ENCODE measurements at places on chromosomes 1 and 21.

GRCh38 chr1:11930571-11931445 lies 3.7 kb upstream of the PLOD1 start:
- no peak for DNase-seq

- DNase-seq: peak; percentile 43
Measured at GRCh38 chr1:24870551-24871195, 59.4 kb downstream of the RUNX3 start.

GRCh38 chr21:42102076-42102475 lies 31.0 kb downstream of the UMODL1 start:
- no peak for DNase-seq

- no peak for DNase-seq
Measured at GRCh38 chr1:244761279-244761678, 74.2 kb upstream of the COX20 start.

DNA sequence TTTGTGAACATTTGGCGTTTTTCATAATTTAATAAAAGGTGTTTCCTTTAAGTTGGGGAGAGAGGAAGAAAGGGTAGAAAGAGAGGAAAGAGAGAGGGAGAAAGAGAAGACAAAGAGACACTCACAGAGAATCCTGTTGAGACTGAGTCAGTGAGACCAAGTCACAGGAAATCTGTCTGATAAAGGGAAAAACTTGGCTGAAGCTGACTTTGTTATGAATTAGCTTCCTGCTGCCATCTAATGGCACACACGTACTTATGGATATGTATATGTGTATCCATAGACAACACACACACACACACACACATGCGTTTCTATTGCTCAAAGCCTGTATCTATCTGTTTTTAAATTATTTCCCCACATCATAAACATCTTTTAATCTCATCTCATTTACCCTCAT lies 42.5 kb upstream of the DISC1 start:
- DNase-seq: no peak

DNA sequence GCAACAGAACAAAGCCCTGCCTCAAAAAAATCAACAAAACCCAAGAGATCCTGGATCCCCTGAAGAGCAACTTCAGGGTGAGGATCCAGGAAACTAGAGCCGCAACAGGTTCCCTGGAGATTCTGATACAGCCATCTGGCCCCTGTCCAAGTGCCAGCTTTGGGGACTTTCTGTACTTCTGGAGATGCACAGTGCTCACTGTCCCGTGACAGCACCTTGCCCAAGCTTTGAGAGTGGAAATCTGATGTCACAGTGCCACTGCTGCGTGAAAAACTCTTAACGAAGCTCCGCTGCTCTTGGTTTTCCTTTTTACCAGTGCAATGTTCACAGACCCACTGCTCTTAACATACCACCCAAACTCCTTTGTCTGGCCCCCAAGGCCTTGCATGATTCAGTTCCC lies 26.3 kb downstream of the STK40 start:
- DNase-seq: no peak

GRCh38 chr1:4121293-4121684 lies 221.2 kb upstream of the C1orf174 start:
- DNase-seq: no peak

- peak; percentile 54 for DNase-seq
Measured at GRCh38 chr21:34722684-34723300, 54.0 kb downstream of the CLIC6 start.

GRCh38 chr21:32955311-32956060 lies 70.2 kb upstream of the OLIG2 start:
- no peak for DNase-seq

DNA sequence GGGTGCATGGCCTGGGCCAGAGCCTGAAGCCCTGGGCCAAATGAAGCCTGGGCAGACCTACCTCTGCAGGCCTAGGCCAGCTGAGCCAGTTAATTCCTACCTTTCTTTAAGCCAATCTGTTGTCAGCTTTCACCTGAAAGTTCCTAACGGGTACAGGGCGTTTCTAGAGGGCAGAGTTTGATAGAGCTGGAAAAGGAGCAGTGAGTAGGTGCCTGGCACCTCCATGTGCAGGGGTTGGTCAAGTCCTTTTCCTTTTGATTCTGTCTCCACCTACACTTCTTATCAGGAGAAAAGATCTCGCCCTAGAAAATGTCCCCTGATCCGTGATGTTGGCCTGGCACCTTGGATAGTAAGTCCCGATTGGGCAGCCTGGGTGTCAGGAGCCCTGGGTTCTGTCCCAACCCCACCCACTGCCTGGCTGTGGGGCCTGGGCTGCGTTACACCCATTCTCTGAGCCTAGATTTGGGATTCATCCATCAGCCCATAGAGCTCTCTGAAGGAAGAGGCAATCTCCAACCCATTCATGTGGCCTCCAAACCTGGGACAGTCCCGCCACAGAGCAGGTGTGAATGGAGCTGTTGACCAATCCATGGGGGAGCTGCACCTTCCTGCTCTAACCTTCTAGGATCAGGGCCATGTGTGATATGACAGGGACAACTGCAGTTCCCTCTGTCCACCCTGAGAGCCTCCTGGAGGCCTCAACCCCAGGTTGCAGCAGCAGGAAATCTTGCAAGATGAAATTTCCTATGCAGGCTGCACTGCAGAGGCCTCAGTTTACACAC lies 304.3 kb downstream of the MATN1 start:
- no peak for DNase-seq

DNA sequence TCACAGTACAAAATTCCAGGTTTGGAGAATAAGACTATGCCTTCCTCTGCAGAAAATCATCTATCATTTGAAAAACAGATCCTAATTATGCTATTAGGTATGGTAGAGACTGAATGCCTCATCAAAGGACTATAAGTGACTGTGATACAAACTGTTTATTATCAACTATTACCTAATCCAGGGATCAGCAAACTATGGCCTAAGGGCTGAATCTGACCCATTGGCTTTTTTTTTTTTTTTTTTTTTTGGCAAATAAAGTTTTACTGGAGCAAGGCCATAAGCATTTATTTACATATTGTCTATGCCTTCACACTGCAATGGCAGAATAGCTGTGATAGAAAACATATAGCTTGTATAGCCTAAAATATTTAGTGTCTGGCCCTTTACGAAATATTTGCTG lies 4.7 kb upstream of the ASPM start:
- no peak for DNase-seq

DNA sequence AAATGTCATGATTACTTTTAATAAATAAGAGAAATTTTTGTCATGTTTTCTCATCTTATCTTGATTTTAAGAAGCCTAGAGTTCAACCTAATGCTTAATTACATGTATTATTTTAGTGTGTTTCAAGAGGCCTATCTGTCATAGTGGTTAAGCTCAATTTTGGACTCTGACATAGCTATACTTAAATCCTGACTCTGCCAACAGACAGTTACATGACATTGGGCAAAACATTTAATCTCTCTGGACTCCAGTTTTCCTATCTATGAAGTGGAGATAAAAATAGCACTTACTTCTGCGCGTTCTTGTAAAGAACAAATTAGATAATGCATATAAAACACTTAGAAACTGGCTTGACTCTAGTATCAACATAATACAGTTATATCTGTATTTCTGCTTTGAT lies 417.8 kb downstream of the MRPL39 start:
- no peak for DNase-seq

- no peak for DNase-seq
Measured at GRCh38 chr1:17148950-17149608, 29.8 kb upstream of the PADI2 start.

GRCh38 chr1:53288790-53289429 lies 39.0 kb downstream of the LRP8 start:
- no peak for DNase-seq

GRCh38 chr1:52008071-52008809 lies 17.7 kb upstream of the RAB3B start:
- DNase-seq: no peak

- DNase-seq: no peak
Measured at GRCh38 chr1:232014941-232015340, 388.4 kb downstream of the DISC1 start.

DNA sequence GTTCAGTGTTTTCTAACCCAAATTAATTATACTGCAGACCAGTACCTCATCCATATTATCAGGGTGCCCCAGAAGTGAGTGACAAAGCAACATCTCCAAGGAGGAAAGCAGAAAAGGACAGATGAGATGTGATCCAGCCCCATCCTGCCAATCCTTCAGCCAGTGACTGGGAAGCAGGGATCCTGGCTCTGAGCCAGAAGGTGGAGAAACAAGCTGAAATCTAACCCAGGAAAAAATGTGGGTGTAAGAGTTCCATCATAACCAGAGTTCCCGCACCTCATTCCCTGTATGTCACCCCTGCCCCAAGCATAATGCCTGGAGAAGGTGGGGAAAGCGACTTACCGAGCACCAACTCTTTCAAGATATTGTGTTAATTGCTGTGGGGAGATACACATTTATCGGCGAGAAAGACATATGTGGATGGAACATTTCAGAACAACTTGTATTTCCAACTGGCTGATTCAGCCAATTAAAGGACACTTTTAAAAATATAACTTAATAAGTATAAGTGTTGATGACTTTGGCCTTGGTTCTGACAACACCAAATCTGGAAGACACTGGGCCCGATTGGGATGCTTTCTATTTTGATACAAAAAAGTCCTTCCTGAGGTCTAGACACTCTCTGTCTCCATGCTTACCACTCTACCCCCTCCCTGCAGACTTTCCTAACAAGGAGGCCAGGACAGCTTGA lies 14.9 kb downstream of the PLEKHA6 start:
- DNase-seq: no peak

DNA sequence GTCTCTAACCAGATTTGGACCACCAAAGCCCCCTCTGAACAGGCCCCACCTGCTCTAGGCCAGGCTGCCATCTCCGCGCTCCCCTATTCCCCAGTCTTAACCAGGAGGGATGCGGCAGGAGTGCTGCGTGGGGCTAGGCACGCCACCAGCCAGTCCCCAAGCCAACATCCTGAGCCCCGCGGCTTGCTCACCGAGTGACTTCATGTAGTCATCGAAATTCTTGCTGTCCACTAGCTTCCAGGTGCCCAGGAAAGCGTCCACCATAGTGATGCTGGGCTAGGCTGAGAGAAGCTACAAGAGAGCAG lies 173 bp downstream of the FABP3 start:
- no peak for DNase-seq
